ENCODE measurements at places on chromosomes 16 and 17.

DNA sequence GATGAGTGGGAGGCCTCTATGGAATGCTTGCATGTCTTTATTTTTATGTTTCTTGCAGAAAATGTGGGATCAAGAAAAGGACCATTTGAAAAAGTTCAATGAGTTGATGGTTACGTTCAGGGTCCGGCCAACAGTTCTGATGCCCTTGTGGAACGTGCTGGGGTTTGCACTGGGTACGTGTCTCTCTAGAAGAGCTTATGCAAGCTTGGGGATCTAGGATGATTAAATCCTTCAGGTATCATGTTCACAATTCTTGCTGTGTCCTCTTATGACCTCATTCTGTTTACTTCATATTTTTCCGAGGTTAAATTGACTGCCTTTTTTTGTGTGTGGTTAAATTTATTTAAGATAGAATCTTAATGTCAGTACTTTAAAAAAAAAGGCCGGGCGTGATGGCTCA, 6.4 kb downstream of the COQ7 start:
- no peak for DNase-seq

DNA sequence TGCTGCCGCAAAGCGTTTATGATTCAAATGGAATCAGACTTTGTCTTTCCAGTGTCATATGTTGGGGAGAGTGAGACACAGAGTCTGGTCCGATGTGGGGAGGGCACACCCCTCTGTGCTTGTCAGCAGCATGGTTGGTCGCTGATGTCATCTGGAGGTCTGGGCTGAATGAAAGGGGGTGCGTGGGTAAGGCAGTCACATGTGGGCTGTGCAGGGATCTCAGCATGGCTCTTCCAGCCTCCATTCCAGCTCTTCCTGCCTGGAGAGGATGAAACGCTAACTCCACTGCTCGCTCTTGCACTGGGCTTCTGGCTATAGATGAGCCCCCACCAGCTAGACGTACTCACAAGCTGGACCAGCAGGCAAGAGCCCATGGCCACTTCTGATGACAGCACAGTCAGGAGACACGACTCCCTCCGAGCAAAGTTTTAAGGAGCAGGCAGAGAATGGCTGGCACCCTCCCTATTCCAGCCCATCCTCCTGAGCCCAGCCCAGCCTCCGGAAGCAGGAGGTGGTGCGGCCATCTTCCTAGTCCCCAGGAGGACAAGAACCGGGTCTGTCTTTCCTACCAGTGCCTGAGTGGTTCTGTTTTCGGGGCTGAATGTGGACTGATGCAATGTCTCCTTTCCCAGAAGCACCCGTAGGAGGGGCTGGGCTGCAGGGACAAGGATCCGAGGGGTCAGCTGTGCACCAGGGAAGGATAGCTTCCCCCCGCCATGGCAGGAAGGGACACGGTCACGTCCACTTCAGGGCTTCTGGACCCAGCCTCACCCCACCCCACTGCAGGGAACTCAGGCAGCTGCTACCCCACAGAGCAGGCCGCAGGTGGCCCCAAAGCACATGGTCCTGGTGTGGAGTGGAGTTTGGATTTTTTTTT, 41.5 kb upstream of the CBFA2T3 start:
- no peak for DNase-seq

DNA sequence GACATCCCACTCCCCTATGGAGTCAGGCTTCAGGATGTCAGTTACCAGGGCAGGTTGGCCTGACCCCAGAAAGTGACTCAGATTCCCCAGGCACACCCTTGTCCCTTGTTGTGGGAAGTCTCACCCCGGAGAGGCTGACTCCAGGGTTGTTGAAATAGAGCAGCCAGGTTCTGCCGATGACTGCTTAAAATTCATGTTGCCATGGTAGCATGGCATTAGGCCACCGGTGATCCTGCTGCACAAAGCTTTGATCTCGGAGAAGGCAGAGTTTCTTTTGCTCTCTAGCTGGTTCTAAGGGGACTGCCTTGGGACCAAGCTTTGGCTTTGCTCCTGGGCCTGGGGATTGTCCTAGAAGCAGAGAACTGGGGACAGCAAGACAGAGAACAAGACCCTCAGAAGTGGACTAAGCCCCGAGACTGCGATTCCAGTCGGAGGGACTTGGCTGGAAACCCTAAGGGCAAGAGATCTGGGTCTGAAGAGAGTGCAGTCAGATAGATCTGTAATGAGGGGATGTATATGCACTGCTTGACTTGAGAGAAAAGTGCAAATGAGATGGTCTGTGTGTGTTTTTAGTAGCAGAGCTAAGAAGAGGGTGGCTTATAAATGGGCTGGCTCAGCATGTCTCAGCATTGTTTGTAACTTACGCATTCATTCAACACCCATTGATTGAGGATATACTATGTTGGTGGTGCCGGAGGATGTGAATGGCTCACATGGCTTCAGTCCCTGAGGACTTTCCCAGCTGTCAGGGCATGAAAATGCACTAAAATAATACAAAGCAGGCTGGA, 106.9 kb downstream of the RGS9 start:
- no peak for DNase-seq

DNA sequence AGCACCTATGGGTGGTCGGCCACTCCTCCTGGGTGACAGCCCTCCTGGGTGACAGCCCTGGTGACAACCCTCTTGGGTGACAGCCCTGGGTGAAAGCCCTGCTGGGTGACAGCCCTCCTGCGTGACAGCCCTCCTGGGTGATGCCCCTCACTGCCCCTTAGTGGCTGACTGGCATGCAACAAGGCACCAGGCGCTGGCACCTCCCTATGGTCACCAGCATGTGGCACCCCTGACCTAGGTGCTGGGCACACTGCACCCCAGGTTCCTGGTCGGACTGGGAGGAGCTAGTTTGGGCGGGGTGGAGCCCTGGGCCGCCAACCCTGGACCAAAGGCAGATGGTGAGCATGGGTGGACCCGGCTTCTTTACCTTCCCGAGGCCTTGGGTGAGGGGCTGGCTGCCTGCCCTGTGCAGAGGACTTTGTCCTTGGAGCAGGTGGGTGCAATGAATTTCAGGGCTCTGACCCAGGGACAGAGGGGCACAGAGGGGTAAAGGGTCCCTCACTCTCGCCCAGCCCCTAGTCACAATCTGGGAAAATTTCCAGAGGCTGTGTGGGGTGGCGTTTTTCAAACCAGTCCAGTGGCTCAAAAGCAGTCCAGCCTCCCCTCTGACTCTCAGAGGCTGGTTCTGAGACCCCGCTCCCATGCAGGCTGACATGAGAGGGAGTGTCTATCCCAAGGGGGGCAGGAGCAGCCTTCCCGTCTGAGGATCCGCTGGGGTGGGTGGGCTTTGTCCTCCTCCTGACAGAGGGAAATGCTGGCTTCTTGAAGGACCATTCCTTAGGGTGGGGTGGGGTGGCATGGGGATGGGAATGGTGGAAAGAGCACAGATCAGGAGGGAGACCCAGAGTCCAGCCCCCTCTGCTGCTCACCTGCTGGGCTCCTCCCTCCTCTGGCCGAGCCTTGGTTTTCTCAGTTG, 25.9 kb upstream of the TNFRSF13B start:
- DNase-seq = no peak

DNA sequence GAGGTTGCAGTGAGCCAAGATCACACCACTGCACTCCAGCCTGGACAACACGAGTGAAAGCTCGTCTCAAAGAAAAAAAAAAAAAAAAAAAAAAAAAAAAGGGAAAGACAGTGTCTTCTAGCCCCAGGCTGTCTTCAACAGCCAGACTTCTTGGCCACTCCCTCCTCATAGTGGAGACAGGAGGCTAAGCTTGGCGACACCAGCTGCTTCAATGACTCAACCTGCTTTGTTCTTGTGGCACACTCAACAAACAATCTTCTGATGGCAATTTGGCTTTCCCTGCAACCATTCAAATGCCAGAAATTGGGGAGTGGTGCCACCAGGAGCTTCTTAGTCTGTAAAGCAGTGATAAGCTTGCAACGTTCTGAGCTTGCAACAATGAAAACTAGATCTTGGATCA, 290.4 kb upstream of the DYNLRB2 start:
- no peak for DNase-seq

DNA sequence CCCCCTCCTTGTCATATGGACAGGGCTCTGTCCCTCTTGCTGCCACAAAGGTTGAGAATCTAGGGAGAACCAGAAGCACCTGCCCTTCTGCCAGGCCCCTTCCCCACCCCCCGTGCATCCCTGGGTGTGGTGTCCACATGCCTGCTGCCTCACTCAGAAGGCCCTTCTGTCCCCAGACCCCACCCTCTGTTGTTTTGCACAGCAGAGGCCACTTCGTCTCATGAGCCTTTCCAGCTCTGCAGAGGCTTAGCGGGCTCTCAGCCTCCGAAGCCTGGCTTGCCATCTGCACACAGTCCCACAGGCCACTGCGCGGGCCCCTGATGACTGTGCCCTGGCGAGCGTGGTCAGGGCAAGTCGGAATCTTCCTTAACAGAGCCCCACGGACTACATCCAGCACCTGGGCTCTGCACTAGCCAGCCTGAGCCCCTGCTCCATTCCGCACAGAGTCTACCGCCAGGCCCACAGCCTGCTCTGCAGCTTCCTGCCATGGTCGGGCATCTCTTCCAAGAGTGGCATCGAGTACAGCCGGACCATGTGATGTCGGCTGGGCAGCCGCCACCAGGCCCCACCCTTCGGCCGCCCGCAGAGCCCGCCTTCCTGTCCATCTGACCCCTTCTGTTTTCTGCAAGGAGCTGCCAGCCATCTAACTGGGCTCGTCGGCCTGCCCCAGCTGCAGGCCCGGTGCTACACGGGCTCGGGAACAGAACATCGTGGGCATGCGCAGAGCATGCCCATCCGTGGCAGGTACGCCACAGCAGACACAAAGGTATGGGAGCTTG, 10.8 kb downstream of the C16orf90 start:
- no peak for DNase-seq

DNA sequence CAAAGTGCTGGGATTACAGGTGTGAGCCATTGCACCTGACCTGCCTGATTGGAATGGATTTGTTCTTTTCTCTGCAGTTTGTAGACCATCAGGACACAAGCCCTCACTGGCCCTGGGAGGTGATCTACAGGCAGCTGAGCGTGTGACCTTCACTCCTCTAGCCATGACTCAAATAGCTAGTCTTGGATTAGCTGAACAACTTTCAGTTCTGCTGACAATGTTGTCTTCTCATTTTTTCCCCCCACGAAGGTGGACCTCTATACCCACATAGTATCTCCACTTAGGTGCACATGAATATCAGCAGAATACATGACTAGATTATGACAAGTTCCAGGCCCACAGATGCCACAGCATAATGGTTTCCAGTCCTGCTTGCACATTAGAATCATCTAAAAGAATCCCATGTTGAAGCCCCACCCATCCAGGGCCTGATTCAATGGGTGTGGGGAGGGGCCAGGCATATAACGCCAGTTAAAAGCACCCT, 36.8 kb downstream of the HS3ST3B1 start:
- DNase-seq = no peak

- DNase-seq = no peak
Observed at GRCh38 chr17:44751806-44752205, 7.0 kb upstream of the ADAM11 start.

DNA sequence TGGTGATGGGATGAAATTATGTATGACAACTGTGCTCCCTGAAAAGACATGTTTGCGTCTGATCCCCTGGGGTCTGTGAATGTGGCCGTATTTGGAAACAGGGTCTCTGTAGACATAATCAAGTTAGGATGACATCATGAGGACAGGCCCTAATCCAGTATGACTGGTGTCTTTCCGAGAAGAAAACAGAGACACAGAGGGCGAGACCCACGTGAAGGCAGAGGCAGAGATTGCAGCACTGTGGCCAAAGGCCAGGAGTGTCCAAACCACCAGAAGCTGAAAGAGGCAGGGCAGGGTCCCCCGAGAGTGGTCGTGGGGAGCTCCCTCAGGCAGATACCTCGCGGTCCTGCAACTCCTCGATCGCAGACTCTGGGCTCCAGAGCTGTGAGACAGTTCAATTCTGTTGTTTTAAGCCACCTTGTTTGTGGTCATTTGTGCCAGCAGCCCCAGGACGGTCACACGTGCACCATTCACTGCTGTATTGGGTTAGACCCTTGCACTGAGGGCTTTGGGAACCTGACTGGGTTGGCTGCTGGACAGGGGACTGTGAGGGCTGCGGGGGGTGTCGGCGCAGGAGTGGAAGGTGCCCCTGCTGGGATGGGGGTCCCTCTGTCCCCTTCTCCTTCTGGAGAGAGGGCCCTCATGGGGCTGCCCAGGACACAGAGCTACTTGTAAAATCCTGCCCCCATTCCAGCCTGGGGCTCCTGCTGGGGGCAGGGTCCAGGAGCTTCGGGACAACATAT, 27.7 kb downstream of the METRNL start:
- DNase-seq = no peak

GRCh38 chr16:82236415-82236814, 66.4 kb upstream of the MPHOSPH6 start:
- no peak for DNase-seq

GRCh38 chr17:34765291-34765690, 185.9 kb downstream of the TMEM132E start:
- no peak for DNase-seq

DNA sequence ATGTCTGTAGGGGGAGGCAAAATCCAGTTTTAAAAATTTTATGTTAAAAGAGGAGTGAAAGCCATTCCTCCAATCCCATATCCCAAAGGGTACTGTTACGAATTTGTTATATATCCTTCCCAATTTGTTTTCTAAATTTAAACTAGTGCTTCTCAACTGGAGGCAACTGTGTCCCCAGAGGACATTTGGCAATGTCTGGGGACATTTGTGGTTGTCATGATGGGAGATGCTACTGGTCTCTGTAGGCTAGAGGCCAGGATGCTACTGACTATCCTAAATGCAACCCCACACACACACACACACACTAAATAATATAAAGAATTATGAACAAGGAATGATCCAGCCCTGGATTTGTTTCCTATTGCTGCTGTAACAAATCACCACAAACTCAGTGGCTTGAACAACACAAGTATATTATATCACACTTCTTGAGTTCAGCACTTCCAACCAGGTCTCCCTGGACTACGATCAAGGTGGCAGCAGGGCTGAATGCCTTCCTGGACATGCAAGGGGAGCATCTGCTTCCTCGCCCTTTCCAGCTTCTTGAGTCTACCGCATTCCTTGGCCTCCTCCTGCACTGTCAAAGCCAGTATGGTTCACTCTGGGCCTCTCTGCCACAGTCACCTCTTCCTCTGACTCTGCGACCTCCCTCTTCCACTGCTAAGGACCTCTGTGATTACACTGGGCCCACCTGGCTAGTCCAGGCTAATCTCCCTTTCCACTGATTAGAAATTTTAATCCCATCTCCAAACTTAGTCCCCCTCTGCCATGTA, 30.1 kb downstream of the ARHGAP17 start:
- DNase-seq = no peak

GRCh38 chr17:78526231-78527025, 50.8 kb downstream of the DNAH17 start:
- DNase-seq = no peak

GRCh38 chr16:85289760-85290625, 177.7 kb upstream of the CIBAR2 start:
- DNase-seq = no peak
